SW 1271 (cell line): ENCODE measurements at places on chromosomes 6 and 20.

DNA sequence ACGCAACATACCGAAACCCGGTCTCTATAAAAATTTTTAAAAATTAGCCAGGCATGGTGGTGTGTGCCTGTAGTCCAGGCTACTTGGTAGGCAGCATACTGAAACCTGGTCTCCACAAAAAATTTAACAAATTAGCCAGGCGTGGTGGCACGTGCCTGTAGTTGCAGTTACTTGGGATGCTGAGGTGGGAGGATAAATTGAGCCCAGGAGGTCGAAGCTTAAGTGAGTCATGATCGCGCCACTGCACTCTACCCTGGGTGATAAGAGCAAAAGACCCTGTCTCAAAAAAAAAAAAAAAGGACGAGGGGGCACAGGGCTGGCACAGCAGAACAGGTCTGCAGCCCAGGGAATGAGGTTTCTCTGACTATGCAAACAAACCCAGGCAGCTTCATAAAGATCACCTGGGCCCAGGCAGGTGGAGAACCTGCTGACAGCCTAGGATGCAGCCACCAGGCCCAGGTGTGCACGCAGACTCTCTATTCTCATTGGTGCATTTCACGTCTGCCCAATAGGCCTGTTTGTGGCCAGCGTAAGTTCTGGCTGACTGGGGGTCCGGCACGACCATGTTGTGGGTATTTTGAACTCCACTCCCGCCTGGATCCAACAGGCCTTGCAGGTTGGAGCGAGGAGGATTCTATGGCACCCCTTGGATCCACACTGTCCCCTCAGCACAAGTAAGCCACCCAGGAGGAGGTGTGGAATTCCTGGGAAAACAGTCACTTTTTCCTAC is 204.5 kb downstream of the PREX1 start:
- DNase-seq, result no peak

GRCh38 chr6:154478021-154478700 is 32.3 kb downstream of the CNKSR3 start:
- no peak for DNase-seq

DNA sequence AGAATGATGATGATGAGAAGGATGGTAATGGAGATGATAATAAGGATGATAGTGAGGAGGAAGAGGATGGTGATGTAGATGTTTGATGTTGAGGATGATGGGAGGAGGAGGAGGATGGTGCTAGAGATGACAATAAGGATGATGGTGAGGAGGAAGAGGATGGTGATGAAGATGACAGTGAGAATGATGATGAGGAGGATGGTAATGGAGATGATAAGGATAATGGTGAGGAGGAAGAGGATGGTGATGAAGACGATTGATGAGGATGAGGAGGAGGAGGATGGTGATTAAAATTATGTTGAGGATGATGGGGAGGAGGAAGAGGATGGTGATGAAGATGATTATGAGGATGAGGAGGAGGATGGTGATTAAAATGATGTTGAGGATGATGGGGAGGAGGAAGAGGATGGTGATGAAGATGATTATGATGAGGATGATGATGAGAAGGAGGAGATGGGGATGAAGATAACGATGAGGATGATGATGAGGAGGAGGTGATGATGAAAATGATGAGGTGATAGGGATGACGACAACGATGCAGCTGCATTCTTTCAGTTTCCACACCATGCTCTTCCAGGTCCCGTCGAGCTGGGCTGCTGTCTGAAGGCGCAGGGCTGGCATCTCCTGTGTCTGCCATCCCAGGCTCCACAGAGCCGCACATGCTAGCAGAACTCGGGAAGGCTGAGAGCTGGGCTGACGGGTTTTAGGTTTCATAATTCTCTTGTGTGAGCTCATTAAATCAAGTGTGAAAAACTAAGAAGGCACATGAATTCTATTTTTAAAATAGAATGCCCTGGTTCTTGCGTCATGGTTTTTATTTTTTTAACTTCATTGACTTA is 274.9 kb downstream of the SMOC2 start:
- no peak for DNase-seq

- no peak for DNase-seq
Observed at GRCh38 chr6:11121851-11122250, 10.3 kb upstream of the ERVFRD-1 start.

DNA sequence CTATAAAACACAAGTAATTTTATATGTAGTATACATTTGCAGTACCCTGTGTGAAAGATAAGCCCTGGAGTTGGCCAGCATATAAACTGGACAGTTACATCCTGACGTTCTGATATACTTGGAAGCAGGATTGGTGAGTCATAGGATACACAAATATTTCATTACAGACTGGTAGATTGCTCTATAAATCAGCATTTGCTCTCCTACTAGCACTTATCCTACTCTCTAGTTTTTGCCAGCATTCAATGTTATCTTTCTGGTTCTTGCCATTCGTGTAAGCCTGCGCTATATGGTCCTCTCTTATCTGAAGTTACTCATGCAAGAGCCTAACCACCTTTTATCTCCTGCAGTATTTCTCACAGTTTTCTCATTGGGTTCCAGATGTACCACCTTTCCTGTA is 680.2 kb upstream of the MMS22L start:
- DNase-seq, result no peak

GRCh38 chr6:51594981-51595380 is 492.4 kb downstream of the PKHD1 start:
- DNase-seq, result no peak

- DNase-seq, result peak; percentile 60
Observed at GRCh38 chr6:159594750-159595117, 98.3 kb downstream of the SOD2 start.

DNA sequence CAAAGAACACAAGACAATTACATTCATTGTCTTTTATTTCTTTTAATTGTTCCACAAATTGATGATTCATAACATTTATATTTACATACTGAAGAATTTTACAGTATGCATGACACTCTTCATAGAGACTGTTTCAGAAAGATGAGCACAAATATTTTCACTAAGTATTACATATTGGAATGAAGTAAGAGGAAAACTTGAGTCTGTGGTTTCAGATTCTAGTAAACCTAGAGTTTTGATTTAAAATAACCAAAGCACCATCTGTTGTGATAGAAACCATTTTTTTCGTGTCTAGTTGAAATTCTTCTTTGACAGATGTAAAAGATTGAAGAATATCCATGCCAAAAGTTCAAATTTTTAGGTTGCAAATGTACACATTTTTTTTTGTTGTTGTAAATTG is 32.1 kb upstream of the OPN5 start:
- DNase-seq, result no peak

- DNase-seq, result peak; percentile 33
Observed at GRCh38 chr6:97068211-97068610, 143.7 kb downstream of the KLHL32 start.
